GM12878 (cell line): ENCODE measurements at places on chromosomes 5 and 9.

DNA sequence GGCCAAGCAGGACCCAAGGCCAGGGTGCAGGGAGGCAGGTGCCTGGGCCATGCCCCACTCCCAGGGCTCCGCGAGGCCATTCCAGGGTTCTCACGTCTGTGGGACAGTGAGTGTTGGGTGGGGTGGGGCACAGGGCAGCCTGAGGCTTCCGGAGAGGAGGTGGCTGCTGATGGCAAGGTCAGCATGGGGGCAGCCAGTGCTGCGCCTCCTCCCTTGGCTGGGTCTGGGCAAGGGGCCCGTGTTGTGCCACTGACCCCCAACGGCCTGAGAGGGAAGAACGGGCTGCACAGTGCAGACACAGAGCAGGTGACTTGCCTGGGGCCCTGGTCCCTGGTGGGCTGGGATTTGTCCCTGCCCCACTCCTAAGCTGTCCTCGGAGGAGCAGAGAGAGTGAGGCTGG lies 82.1 kb downstream of the RXRA start:
- DNase-seq, result no peak

GRCh38 chr5:127313847-127314473 lies 23.4 kb downstream of the MEGF10 start:
- DNase-seq, result no peak

DNA sequence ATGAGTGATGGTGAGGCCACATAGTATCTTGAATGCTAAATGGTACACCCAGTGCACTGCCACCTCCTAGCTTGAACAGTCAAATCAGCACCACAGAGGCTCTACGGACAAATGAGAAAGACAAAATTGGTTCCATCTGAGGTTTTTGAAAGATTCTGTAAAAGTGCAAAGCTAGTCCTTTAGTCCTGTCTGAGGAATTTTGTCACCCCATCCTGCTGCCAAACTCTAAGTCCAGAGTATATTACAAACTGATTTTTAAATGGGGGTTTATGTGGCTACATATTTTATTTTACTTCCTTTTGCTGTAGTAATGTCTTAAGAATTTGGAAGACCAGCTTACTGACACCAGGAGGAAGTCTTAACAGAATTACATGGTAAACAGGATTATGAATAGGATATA lies 7.7 kb downstream of the FREM1 start:
- DNase-seq, result no peak

DNA sequence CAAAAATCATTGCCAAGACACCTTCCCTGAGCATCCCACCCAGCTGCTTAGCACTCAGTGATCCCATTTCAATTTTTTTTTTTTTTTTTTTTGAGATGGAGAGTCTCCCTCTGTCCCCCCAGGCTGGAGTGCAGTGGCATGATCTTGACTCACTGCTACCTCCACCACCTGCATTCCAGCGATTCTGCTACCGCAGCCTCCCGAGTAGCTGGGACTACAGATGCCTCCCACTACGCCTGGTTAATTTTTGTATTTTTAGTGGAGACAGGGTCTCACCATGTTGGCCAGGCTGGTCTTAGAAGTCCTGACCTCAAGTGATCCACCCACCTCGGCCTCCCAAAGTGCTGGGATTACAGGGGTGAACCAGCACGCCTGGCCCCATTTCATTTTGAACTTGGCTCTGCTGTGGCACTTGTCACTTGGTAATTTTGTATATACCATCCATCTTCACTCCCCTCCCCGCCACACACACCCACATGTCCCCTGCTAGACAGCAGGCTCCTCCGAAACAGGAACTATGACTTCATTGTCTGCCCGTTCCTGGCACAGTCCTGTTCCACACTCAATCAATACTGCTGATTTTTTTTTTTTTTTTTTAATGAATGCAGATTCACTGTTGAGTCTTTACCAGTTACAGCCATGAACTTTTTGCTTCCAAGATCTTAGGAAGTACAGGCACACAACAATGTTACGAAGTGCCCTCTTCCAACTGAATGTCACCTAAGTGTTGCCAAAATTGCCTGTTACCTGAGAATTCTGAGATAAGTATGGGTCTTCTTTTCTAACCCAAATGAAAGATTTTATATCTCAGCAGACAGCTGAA lies 17.3 kb upstream of the ZBTB34 start:
- DNase-seq, result no peak

- DNase-seq, result no peak
These were observed 906 bp downstream of the SLC25A51 start for GRCh38 chr9:37902796-37903646.

DNA sequence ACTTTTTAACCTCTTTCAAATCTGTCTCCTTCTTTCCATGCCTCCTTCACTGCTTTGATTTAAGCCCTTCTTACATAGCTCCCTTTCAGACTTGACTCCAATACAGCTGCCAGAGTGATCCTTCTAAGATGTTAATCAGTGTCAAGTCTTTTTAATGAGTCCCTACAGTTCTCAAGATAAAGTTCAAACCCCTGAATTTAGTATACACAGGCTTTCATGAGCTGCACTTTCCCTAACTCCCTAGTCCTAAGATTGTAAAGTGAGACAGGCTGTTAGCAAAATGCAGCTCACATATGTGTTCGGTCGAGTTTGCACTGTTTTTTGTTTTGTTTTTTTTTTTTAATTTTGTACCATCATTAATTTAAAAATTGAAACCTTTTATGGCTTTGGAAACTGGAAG lies 190.4 kb upstream of the VCAN start:
- DNase-seq, result no peak

- peak; percentile 33 for DNase-seq
These were observed 148.4 kb downstream of the MAPKAP1 start for GRCh38 chr9:125558453-125559092.

- DNase-seq, result no peak
These were observed 42.1 kb upstream of the DIRAS2 start for GRCh38 chr9:90684736-90685135.

- DNase-seq, result no peak
These were observed 198.6 kb upstream of the CDH6 start for GRCh38 chr5:30994902-30995301.

DNA sequence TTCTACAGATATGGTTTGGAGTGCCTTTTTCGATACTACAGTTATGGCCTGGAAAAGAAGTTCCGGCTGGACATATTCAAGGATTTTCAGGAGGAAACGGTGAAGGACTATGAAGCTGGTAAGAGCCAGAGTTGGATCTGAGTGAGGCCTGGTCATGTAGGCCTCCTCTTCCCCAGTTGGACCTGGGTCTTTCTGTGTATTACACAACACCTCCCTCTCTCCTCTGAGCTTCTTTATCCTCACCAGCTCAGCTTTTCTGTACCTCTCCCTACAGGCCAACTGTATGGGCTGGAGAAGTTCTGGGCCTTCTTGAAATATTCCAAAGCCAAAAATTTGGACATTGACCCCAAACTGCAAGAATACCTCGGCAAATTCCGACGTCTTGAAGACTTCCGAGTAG lies 39.2 kb downstream of the FAXDC2 start:
- DNase-seq, result no peak

- DNase-seq, result no peak
These were observed 394.1 kb upstream of the WWC1 start for GRCh38 chr5:167897371-167897770.

DNA sequence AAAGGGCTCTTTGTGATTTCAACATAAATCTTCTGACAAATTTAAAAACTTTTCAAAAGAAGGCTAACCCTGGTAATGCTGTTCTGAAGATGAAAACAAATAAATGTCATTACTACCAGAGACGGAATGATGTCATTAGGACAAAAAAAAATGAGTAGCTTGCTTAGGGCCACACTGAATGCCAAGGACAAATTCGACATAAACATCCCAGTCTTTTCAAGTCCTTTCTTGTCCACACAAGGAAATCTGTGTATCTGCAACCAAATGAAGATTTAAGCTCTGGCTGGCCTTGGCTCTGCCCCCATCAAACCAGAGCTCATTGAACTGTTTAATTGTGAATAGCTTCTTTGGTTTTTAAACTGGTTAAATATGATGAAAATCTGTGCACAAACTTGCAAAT lies 592.7 kb downstream of the TLE1 start:
- no peak for DNase-seq

DNA sequence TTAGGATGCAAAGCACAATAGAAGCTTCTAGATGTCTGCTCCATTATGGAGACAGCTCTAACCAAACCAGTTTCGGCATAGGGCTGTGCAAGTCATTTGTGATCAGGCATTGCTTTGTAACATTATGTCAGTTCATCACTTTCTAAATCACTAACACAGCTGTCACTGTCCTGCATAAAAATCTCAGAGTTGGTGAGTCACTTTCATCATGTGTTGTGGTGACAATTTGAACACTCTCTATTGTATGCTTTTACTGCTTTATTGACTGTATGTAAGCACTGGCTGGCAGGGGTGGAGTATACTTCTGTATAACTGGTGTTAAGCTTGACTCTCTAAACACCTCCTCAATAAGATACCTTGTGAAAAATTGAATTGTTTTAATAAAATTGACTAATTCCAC lies 77.9 kb downstream of the SLCO4C1 start:
- no peak for DNase-seq

DNA sequence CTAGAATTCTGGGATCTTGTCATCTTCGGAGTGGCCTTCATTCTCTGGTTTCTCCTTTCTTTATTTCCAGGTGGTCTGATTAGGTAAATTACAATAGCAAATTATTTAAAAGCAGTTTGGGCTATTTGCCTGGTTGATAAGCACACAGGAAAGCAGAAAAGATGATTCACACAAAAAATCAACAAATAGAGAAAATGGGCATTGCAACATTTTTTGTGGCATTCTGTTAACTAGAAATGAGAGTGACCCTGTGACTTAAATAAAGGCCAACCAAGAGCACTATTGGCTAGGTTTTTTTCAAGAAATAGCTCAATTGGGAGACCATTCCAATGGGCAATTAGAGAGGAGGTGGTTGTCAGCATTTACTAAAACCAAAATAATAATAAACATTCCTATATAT lies 6.5 kb upstream of the PDZD2 start:
- no peak for DNase-seq

DNA sequence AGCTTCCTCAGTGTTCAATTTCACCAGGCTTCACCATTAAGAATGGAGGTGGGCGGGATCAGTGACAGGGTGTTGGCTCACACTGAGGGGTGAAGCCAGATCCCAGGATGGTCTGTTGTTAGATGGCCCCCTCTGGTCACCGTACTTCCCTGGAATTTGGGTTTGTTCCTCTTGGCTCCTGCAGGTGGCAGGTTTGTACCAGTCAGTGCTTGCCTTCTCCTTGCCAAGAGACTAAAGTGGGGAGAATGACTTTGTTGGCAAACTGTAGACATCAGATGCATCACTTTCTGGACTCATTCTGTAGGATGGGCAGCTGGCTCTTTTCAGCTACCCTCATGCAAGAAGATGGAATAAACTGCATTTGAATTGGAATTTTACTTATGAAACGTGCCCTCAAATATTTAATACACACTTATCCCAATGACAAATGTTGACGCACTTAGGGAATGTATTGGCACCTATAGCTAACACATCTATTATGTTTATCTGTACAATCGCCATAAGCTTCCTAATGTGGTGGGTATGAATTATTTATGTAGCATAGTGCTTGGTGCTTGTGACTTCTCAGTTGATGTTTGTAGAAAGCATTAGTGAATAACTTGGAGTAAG lies 31.4 kb upstream of the ANKRD55 start:
- DNase-seq, result no peak

GRCh38 chr5:163401271-163401670 lies 36.1 kb upstream of the CCNG1 start:
- DNase-seq, result no peak

DNA sequence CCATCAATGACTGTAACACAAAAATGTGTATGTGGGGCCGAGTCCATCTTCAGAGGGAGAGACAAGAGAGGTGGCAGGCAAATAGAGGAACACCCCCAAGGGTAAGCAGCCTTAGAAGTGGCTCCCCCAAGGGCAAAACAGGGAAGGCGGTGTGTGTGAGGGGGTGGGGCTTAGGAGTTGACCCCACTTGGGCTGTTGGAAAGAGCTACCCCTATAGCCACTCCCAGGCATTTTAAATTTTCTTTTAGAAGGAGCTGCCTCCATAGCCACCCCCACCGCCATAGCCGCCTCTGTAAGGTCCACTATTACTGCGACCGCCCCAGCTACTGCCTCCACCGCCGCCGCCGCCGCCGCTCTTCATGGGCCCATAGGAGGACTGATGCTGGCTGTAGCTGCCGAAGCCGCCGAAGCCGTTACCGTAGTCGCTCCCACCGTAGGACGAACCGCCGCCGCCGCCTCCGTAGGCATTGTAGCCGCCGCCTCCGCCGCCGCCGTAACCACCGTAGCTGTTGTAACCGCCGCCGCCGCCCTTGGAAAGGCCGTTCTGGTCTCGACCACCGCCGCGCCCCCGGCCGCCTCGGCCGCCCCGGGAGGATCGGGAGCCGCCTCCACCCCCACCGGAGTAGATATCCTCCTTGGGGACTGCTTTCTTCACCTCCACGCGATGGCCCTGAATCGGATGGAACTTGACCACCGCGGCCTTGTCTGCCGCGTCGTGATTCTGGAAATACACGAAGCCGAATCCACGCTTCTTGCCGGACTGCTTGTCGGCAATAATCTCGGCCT lies 1.1 kb downstream of the HNRNPA0 start:
- DNase-seq, result no peak

DNA sequence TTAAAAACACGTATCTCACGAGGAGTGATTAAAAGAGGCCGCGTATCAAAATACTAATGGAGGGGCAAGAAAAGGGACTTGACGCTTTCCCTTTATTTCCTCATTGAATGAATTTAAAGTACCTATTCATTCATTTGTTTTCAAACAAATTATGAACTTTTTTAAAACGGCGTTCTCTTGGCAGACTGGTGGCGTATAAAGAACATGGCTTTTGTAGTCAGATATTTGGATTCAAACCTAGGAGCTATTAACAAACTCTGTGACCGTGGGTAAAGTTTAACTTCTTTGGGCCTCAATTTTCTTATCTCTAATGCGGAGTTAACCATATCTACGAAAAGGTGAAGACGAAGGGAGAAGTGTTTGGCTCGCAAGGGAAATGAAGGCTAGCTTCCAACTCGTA lies 876 bp downstream of the CAAP1 start:
- DNase-seq, result no peak

- no peak for DNase-seq
These were observed 1.0 kb upstream of the IL12B start for GRCh38 chr5:159331093-159331973.

- DNase-seq, result no peak
These were observed 678 bp downstream of the SLC2A6 start for GRCh38 chr9:133477992-133478850.
